ENCODE measurements at places on chromosomes 1 and 21.

- DNase-seq = no peak
Measured at GRCh38 chr1:36322041-36322785, 1.2 kb downstream of the EVA1B start.

GRCh38 chr1:150194381-150195031 is 41.4 kb downstream of the ANP32E start:
- peak; percentile 38 for DNase-seq

DNA sequence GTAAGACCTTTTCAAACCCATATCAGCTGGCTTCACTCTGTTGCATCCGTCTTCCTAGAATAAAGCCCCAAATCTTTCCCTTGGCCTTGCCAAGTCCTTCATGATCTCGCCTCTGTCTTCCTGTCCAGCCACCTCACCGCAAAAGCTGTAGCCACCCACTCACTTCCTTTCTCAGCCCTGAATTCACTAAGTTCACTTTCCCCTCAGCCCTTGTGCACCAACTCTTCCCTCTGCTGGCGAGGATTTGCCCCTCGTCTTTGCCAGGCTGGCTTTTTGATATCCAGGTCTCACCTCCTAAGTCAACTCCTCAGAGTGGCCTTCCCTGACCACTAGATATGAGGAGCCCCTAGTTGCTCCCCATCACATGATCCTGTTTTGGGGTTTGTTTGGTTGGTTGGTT is 3.9 kb upstream of the COL16A1 start:
- no peak for DNase-seq

DNA sequence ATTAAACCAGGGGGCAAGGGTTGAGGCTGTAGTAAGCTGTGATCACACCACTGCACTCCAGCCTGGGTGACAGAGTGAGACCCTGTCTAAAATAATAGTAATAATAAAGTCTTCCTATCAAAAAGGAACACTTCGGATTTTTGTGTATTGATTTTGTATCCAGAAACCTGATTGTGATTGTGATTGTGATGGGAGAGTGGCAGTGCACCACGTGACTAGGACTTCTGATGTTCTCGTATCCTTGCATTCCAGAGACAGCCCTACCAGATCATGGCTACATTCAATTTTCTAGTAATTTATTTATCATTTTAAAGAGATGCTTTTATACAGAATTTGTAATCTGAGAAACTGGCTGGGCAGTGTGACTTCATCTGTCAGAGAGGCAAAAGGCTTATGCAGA is 2.6 kb upstream of the KIF1B start:
- DNase-seq = no peak

GRCh38 chr1:235298758-235299157 is 29.2 kb downstream of the ARID4B start:
- DNase-seq = no peak

DNA sequence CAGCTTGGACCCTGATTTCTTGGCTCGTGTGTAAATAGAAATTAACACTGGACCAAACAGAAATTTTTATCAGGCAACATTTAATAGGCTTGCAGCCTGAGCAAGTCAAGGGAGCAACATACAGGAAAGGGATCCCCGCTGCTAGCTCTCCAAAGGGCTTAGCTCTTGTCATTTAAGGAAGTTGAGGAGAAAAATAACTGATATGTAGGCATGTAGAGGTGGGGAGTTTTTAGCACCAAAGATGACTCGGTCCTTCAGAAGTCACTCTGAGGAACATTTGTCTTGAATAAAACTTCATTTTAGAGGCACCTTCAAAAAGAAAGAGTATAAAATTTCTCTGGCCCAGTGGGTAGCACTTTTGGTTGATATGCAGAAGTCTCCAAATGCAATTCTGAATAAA is 27.1 kb downstream of the GBP2 start:
- DNase-seq = no peak

GRCh38 chr21:44853601-44854390 is 19.7 kb downstream of the PTTG1IP start:
- DNase-seq = no peak

DNA sequence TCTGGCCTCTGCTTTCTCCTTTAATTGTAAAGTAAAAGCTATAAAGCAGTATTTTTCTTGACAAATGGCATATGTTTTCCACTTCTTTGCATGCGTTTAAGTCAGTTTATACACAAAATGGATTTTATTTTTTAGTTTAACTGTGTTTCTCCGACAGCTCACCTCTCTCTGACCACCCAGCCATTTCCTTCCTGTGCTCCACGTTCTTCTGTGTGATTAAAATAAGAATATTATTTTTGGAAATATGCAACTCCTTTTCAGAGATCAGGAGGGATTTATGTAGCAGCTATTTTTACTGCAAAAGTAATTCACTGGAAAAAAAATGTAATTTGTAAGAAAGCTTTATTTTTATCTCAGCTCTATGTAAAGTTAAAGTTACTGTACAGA is 18.0 kb downstream of the ETS2 start:
- no peak for DNase-seq

GRCh38 chr21:16579538-16579937 is 849.8 kb downstream of the USP25 start:
- DNase-seq = no peak

- DNase-seq = no peak
Measured at GRCh38 chr1:213166852-213167251, 115.8 kb downstream of the RPS6KC1 start.

- no peak for DNase-seq
Measured at GRCh38 chr1:61670445-61670844, 54.5 kb downstream of the TM2D1 start.

- DNase-seq = no peak
Measured at GRCh38 chr1:1164361-1164700, 9.3 kb upstream of the TTLL10 start.

- DNase-seq = no peak
Measured at GRCh38 chr21:36288651-36289243, 31.2 kb upstream of the MORC3 start.

GRCh38 chr1:172473302-172473701 is 29.4 kb upstream of the PIGC start:
- no peak for DNase-seq

DNA sequence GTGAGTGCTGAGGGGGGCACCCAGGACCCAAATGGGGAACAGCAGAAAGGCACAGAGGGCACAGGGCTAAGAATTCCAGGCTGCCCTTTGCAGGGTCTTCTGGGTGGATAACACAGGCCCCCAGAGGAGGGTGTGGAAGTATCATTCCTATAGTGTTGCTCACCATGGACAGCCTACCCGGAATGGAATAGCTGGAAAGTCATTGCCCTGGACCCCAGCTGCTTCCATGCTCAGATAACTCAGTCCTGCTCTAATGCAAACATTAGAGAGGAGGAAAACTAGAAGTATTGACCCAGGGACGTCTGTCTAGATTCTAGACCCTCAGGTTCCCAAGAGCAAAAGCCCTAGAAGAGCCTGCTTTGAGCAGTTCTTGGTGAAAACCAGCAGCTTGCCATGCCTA is 24.7 kb downstream of the SLC6A17 start:
- DNase-seq = no peak

GRCh38 chr1:109466125-109466451 is 258 bp upstream of the SYPL2 start:
- no peak for DNase-seq
